Myometrial cell (primary cell): ENCODE measurements at places on chromosomes 7 and 10. TPM values are rescaled to one million over a fixed set of nuclear protein-coding genes. Genes with fewer than 3 reads are reported as not detected.

The PILRA gene
- not detected in 2 replicates for total RNA-seq

The CREM gene
- 40.6 and 45.0 TPM in 2 replicates for total RNA-seq

The FEZF1 gene
- total RNA-seq: not detected in 2 replicates

The CH25H gene
- 0.18 TPM in 1 of 2 replicates, not detected in the other for total RNA-seq

The CYP3A7 gene
- total RNA-seq: not detected in 2 replicates

The WNT8B gene
- not detected in 2 replicates for total RNA-seq

The SFTPA1 gene
- not detected in 2 replicates for total RNA-seq

The NUTM2E gene
- total RNA-seq: not detected in 2 replicates

The BTBD16 gene
- total RNA-seq: not detected in 2 replicates

The SHTN1 gene
- total RNA-seq: 1.4 and 1.6 TPM in 2 replicates
